ENCODE measurements at places on chromosomes 2 and 18.
A peak's percentile ranks its signal among the peaks of the same experiment; 100 is the strongest.

DNA sequence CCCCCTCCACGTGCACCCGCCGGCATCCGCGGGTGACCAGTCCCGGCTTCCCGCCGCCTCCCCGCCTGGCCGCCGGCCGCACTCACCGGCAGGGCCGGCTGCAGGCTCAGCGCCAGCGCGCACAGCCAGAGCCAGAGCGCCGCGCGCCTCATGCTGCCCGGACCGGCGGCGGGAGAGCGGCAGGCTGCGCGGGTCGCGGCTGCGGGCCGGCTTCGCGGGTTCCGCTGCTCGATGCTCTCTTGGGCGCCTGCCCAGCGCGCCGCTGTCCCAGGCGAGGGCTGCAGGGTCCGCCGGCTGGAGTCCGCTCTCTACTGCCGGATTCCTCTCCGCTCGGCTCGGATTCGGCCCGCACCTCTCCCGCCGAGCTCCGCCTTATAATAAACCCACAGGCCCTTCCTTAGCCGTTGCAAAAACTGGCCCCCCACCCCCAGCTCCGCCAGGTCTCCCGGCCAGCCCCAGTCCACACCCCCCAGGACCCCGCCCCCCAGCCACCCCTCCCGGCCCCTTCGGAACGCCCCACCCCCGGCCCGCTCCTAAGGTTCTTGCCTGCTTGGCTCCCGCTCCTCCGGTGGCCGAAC lies at the start of gene SDC1:
SDC1 (minus strand) TSS at position 415 of the 578 bp plus-strand sequence; CDS start at position 152, 263 bp downstream.
- DNase-seq, result peak; percentile 79

DNA sequence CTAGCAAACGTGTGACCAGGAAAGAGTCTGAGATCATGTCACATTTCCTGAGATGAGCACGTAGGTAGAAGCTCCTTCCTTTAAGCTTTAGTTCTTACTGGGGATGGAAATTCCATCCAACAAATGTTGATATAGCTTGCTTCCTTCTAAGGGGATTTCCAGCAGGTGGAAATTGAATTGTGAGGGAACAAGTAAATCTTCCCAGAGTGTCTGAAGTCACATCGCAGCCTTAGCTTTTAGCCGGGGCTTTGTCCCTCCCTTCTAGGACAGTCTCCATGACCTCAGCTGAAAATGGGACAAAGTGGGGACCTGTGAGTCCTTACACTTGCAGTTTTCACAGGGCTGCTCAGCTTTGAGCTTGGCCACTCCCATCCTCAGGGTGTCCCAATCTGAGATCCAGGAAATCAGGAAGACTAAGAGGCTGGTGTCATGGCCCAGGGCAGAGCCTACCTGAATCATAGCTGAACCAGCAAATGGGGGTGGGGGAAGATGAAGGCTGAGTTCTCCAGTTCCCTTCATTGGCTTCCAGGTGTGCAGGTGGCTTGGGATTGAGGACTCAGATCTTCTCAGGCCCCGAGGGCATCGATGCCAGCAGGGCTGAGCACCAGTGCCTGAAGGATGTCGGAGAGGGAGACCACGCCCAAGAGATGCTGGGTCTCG lies 8.3 kb downstream of the PRKAG3 start:
- no peak for DNase-seq

DNA sequence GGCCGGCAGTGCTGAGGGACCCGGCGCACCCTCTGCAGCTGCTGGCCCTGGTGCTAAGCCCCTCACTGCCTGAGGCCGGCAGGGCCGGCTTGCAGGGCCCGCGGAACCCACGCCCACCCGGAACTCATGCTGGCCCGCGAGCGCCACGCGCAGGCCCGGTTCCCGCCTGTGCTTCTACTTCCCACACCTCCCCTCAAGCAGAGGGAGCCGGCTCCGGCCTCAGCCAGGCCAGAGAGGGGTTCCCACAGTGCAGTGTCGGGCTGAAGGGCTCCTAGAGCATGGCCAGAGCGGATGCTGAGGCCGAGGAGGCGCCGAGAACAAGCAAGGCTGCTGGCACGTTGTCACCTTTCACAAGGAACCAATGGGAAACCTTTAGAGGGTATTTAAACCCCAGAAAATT lies 36.8 kb upstream of the ZNF532 start:
- DNase-seq, result no peak

DNA sequence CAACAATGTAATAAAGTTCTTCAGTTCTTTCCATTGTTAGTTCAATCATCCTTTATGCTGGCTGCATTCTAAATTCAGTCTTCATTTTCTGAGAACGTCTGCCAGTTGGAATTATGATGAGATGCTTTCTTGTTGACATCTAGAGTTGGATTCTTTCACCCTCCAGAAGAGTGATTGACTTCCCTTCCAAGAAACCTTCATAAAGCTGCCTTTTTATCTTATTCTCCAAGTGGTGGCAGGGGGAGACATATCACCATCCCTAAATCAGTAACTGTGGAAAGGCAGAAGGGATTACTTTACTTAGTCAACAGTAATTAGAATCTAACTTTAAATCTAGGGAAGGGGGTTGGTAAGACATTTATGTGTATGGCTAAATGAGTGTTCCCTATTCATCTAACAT lies 86.8 kb upstream of the GULP1 start:
- DNase-seq, result no peak

DNA sequence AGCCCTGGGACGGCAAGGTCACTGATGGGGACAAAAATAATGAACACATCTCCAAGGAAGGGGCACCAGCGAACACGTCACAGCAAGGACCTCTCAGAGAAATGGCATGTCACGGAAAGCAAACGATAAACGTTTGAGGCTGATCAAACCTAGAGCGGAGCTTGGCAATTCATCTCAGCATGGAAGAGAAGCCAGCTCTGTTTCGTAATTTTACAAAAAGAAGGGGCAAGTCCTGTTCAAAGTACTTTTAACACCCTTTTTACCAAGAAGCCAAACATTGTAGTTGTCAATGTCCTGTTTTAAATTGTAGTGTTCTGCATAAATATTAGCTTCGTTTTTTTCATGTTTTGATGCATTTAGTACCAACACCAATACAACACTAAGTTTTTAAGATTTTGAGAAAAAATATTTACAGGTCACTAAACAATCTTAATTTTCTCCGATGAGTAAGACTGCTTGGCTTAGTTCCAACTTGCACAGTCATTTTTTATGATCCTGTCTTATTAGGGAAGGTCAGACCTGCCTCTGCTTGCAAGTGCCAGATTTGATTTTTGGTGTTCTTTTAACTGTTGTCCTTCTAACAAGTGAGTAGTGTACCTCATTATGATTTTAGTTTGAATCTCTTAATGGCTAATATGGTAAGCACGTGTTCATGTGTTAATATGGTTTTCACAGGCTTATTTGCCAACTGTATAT lies 818.5 kb upstream of the SALL3 start:
- no peak for DNase-seq

- DNase-seq, result no peak
Observed at GRCh38 chr18:23812546-23813440, 123.5 kb downstream of the LAMA3 start.

GRCh38 chr18:60389314-60389713 lies 16.7 kb upstream of the MC4R start:
- no peak for DNase-seq

DNA sequence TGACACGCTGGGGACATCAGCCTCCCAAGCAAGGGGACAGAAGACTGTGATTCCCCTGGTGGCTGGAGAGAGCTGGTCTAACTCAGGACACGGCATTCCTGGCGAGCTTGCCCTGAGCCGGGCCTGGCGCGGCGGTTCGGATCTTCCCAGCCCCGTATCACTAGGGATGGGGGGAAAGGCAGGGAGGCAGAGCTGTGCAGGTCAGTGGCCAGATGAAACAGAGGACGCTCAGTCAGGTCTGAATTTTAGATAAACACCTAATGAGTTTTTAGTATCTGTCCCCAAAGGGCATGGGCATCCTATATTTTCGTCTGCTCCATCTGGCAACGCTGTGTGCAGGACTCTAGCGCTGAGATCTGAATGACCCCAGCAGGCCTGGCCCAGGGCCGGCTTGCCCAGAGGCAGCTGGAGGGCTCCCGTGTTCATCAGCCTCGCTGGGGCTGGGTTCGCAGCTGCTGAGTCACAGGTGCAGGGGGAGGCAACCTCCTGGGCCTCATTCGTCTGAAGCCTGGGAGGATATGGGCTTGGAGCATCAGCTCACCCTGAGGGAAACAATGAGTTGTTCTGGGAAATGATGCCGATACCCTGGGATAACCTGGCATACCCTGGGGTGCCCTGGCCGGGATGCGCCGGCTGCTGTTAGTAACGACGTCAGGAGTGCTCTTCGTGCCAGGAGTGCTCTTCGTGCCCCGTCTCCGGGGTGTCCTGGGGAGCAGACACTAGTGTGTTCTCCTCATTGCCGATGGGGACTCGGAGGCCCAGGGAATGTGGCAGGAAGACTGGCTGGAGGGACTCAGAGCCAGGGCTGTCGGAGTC lies 48.1 kb upstream of the HPCAL1 start:
- no peak for DNase-seq

DNA sequence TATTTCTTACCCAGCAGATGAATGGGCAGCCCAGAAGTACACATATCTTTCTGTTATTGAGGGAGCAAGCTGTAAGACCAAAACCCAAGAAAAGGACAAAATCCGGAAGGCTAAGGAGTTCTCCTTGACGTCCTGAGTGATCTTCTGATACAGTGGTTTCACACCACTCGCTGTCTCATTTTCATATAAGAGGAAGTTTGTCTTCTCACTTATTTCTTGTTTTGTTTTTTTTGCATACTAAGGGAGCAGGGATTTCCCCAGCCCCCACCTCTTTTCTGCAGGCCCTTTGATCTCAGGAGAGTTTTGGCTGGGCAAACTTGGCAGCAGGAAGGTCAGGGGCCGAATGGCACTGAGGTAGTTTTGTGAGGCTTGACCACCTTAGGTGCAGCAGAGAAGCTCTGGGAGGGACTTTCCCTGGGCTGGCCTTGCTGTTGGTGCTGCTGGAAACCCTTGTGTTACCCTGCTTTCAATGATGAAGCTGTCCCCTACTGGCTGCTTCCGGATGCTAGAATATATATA lies 13.3 kb downstream of the CHRNA1 start:
- no peak for DNase-seq

DNA sequence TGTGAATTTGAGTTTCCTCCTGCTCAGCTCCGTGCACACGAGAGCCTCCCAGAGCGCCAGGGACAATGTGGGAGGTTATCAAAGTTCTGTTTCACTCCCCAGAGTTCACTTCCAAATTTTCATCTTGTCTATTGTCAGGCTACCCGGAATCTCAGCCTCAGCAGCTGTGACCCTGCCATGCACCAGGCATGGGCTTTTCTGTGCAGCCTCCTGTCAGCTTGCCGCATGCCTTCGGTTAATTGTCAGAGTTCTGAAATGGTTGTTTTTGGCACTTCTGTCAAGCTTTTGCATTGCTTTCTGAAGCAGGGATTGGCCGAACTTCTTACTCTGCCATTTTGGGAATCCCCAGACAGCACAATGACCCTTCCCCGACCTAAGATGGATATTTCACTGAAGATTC lies 60.4 kb downstream of the SH3YL1 start:
- no peak for DNase-seq

DNA sequence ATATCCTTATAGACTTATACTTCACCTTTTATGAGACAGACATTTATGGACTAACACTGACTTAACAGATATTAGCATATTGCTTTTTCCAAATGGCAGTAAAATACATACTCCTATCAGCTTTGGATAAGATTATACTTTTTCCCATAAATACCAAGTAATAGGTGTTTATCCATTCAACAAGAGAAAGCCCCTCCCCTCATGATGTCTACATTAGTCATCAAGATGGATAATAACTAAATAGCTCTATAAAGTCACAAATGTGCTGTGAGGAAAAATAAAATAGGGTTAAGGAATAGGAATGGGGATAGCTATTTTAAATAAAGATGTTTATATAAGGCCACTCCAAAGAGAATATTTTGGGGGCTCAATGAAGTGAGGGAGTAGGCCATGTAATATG lies 39.4 kb downstream of the CSRNP3 start:
- no peak for DNase-seq

- DNase-seq, result no peak
Observed at GRCh38 chr2:159849160-159849813, 51.3 kb upstream of the CD302 start.

DNA sequence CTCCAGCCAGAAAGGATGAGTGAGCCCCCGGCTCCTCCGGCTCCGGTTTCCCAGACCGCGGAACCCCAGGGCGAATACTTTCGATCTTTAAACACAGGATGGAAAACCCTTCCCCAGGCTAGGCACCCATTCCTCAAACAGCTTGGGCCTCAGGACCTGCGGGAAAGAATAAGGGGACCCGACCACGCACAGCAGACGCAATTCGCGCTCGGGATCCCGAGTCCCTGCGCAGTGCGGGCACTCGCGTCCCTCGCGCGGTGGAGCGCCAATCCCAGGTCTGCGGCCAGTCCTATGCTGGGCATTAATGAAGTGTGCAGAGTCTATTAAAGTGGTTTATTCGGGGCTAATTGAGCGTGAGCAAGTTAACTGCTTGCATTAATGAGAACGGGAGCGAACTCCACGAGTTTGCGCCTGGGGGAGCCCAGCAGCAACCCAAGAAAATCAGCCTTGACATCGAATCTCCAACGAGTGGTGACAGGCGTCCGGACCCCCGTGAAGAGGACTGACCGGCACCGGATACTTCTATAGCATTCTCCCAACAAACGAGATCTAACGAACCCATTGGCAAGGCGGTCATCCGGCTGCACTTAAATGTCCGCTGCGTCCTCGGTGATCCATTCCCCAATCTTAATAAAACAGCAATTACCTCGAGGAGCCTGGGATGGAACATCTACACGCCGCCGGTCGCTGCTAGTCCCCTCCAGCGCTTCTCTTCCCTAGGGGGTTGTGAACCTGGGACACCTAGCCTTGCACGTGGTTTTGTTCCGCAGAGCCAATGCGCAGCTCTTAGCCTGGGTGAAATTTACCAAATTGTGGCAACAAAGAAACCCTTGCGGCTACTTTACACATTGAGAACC lies 1.6 kb downstream of the OSR1 start:
- DNase-seq, result no peak

- DNase-seq, result no peak
Observed at GRCh38 chr2:69616755-69617154, 26.8 kb downstream of the AAK1 start.

DNA sequence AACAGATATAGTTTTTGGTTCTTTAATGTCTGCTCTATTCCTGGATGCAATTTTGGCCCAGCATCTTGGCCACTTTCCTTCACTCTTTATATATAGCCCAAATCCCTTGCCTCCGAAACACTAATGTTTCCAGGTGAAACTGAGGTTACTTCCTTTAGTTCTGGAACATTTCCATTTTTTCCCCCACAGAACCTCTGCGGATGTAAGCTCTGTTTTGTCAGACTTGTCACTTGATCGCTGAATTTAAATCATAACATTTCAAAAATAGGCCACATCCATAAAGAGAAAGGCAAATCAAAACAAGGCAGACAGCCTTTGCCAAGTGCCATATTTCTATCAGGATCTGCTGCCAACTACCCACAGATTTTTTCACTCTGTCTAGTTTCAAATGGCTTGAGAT lies 115.1 kb downstream of the ANKRD44 start:
- no peak for DNase-seq

DNA sequence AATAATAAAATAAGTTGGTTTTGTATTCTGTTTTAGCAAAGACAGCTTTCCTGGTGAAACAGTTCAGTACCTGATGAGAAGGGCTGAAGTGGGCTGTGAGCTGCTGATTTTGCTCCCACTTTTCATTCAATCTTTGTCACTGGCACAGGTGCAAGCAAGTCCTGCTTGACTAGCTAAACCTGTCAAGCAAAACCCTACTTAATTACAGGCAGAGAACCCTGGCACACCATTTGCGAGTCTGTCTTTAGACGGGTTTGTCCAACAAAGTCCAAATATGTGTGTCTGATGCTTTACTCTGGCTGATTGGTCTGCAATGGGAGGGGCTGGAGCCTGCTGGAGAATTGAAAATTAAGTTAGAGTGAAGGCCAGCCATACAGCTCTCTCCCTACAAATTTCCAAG lies 267.2 kb downstream of the EPHA4 start:
- DNase-seq, result no peak
